Temporal lobe (tissue), 4 donors: ENCODE measurements at places on chromosomes 12 and 14. TPM values are rescaled to one million over a fixed set of nuclear protein-coding genes. Genes with fewer than 3 reads are reported as not detected.

The PTCSC3 gene
- not detected for total RNA-seq

The STXBP6 gene
- 28.0 TPM for total RNA-seq

The SIRT4 gene
- total RNA-seq = 3.9 TPM

The SLC5A8 gene
- 2.2 TPM for total RNA-seq

The GDF3 gene
- not detected for total RNA-seq
